ENCODE measurements at places on chromosomes 1 and 21.

DNA sequence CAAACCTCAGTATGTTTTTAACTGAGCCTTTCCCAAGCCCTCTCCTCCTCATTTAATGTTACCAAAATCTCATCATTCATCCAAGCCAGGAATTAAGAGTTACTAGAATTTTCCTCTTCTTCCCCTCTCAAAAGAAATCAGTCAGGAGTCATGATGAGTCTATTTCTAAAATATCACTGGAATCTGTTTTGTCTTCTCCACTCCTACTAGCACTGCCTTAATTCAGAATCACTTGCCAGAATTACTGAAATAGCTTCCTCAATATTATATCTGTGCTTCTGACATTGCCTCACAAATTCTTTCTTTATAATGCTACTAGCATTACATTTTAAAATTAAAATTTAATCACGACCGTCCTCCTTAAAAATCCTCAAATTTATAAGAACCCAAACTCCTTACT is 106.1 kb downstream of the PTGER3 start:
- no peak for DNase-seq

GRCh38 chr1:205071028-205071409 is 13.2 kb downstream of the TMEM81 start:
- DNase-seq: no peak

- DNase-seq: no peak
Observed at GRCh38 chr1:28112388-28113241, 24.2 kb upstream of the EYA3 start.

- DNase-seq: no peak
Observed at GRCh38 chr21:14080764-14081096, 130.0 kb downstream of the LIPI start.

- no peak for DNase-seq
Observed at GRCh38 chr1:227357171-227357926, 39.1 kb upstream of the CDC42BPA start.

- no peak for DNase-seq
Observed at GRCh38 chr21:33688353-33688752, 46.1 kb downstream of the ITSN1 start.

GRCh38 chr1:206012086-206012859 is 9.1 kb upstream of the RAB7B start:
- peak; percentile 97 for DNase-seq

- DNase-seq: no peak
Observed at GRCh38 chr1:6066680-6067079, 21.0 kb downstream of the KCNAB2 start.

DNA sequence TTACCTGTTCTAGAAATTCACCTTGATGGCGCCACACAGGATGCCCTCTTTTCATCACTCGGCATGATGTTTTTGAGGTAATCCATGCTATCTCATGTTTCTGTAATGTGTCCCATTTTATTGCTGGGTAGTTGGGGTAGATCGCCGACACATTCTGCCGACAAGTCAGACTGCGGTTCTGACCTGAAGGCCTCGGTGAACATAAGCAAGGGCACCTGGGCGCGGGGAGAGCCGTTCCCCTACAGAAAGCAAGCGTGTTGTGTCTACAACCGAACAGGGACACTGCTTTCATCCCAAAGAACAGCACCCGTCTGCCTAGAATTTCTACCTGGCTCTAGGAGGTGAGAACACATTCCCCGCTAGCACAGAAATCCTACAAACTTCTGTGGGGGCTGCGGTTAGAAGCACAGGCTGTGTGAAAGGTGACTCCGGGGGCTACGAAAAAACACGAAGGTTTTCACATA is 149.2 kb downstream of the PPIAL4G start:
- no peak for DNase-seq

DNA sequence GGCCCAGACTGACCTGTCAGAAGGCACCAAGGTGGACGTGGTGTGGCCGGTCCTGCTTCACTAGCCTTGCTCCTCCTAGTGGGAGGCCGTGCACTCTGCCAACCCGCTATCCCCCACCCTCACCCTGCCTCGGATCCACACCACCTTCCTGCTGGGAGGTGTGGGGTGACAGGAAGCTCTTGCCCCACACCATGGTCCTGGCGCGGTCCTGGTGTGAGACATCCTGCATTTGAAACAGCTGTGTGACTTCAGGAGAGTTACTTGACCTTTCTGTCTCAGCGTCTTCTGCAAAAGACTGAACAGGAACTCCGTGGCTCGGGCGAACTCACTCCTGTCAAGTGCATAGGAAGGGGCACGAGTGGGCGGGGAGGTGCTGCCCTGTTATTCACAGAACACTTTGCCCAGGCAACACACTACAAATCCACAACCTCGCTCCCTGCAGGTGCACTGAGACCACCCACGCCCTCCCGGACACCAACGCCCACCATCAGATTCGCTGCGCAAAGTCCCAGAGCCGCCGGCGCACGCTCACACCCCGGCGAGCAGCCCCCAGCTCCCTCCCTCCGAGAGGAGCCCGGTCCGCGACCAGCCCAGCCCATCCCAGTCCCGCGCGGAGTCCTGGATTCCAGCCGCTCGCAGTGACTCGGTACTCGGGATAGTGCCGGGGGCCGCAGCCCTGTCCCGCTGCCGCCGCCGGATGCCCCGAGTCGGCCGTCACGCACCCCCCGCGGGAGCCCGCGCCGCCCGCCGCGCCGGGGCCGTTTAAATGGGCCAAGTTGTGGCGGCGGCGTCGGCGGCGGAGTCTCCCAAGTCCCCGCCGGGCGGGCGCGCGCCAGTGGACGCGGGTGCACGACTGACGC is at the start of gene SAMD11:
Gene SAMD11, plus strand, starts transcription at position 793 of the 860 bp plus-strand sequence. CDS start 509 bp downstream, outside the sequence.
- peak; percentile 61 for DNase-seq

GRCh38 chr1:81607086-81607485 is 193.6 kb upstream of the ADGRL2 start:
- DNase-seq: no peak

DNA sequence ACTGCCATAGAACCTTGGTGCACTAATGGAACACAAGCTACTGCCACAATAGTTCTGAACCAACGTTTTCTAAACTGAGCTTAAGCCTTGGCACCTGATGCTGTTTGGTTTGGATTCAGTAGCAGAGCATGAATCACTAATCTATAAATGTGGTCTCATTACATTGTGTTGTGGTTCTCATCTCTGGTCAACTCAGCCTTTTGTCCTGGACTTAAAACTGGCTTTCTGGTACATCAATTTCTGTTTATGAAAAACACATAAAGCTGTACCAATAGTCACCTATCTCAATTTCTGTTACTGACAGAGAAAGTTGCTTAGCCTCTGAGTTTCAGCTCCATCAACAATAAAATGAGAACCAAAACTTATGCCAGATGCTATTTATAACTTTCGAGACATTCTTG is 197.5 kb upstream of the KIAA0040 start:
- no peak for DNase-seq

DNA sequence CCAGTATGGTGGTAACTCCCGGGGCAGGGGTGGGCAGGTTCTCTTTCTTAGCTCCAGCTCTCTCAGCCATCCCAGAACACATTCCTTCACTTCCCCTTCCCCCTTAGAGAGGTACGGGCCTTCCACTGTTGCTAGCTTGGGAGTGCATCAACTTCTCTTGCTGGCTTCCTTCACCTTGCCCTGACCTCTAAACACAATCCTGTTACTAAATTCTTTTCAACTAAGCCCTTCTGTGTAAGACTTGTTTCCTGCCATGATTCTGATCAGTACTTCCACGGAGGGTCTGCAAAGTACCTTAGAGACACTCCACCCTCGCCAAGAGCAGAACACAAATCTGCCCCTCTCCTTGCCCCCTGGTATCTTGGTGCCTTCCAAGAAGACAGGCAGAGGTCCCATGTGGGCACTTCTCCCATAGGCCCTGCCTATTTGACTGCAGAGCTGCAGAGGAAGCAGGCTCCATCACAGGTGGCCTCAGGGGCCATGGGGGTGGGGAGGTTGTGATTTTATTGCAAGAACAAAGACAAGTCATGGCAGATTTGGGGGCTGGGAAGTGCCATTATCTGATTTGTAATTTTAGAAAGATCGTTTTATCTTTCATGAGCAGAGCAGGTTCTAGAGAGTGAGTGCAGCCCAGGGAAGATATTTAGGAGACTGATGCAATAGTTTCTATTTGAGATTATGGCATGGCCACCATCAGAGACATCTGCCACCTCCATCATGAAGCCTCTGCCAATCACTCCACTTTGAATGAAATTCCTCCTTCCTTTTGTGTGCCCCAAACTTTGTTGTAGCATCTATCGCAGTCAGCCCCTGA is 182.5 kb upstream of the JUN start:
- peak; percentile 81 for DNase-seq

DNA sequence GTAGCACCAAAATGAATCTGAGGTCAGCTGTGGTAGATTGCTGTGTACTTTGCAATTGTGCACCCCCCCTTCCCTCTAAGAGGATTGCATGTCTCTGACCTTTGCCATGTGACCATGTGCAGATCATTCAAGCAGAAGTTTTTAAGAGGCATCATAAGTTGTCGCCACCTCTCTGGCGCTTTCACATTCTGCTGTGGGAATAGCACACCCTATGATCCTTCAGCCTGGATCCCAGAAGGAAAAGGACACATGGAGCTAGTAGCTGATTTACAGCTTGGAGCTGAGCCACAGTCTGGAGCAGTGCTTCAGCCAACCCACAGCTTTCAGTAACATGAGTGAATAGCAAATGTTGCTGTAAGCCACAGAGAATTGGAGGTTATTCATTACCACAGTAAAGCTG is 158.5 kb downstream of the TSEN15 start:
- DNase-seq: no peak

DNA sequence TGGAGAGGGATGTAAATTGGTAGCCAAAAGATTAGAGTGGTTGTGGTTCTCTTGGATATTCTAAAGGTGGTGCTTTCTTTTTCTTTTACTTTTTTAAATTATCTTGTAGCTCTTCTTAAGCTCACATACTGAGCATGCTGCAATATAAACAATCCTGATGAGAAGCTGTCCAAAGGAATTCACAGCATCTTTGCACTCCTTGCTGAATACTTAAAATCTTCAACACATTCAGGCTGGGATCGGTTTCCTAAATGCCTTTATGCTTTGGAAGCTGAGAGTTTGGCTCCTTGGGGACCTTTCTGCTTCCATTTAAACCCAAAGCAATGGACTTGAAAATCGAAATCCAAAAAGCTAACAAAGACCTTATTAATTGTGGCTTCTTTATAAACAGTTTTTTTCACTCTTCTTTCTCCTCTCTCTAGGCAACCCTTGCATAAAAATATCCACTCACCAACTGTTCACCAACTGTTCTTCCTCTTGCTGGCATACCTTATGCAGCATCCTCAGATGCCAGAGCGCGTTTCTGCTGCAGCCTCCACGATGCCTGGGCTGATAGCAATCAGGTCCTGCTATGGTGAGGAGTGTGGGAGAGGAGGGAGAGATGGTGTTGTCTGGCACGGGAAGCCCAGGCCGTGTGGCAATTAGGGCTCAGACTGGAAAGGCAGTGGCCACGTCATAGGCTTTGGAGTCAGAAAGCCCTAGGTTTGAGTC is 535.8 kb upstream of the DAB1 start:
- no peak for DNase-seq

- DNase-seq: no peak
Observed at GRCh38 chr21:34874684-34875513, 174.2 kb downstream of the RUNX1 start.

- DNase-seq: peak; percentile 80
Observed at GRCh38 chr21:38506661-38507281, 8.5 kb upstream of the ERG start.
